ENCODE measurements at places on chromosomes 5 and 9.

- H3K4me1 ChIP-seq = peaks cover 4% of the 10 kb centered on the region
- no peaks in the 10 kb centered on the region for H3K27me3 ChIP-seq
- DNase-seq = no peak
- H3K36me3 ChIP-seq = no peaks in the 10 kb centered on the region
- H3K27ac ChIP-seq = no peak overlapping the region
- H3K4me3 ChIP-seq = no peak overlapping the region
Observed at GRCh38 chr5:59557572-59557971, 336.0 kb downstream of the PDE4D start.

DNA sequence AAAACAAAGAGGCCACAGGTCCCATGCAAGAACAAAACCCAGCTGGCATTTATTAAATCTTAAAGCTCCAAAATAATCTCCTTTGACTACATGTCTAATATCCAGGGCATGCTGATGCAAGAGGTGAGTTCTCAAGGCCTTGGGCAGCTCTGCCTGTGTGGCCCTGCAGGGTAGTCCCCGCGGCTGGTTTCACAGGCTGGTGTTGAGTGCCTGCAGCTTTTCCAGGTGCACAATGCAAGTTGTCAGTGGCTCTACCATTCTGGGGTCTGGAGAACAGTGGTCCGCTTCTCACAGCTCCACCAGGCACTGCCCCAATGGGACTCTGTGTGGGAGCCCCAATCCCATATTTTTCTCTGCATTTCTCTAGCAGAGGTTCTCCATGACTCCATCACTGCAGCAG lies 54.4 kb upstream of the HCN1 start:
- H3K27ac ChIP-seq = no peak overlapping the region
- no peaks in the 10 kb centered on the region for H3K36me3 ChIP-seq
- no peak overlapping the region for H3K4me3 ChIP-seq
- H3K4me1 ChIP-seq = no peaks in the 10 kb centered on the region
- H3K27me3 ChIP-seq = no peaks in the 10 kb centered on the region
- DNase-seq = no peak

GRCh38 chr5:56633950-56634349 lies 181.4 kb upstream of the MAP3K1 start:
- no peak overlapping the region for H3K4me3 ChIP-seq
- H3K36me3 ChIP-seq = no peaks in the 10 kb centered on the region
- H3K4me1 ChIP-seq = no peaks in the 10 kb centered on the region
- no peak for DNase-seq

DNA sequence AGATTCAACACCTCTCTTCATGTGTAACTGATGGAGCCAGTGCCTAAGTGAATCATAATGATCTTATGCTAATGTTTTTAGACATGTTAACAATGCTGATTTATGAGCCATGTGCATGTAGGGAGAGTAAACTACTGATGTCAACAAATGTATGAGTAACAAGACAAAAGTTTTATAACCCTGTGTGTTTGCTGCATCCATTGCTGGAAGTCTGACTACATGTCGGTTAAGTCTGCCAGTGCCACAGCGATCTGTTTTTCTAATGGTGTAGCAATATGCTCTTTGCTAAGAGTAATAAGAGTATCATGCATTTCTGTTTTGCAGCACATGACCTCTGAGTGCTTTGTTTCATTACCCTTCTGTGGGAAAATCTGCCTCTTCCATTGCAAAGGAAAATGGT lies 26.4 kb upstream of the TMOD1 start:
- no peak for DNase-seq
- no peak overlapping the region for H3K27ac ChIP-seq
- H3K4me3 ChIP-seq = no peak overlapping the region

Measured in GM12878 (cell line).